ENCODE measurements at places on chromosomes 16 and 17.

- DNase-seq: no peak
These were observed 156.1 kb downstream of the SALL1 start for GRCh38 chr16:50994995-50995394.

- no peak for DNase-seq
These were observed 1.9 kb downstream of the MSI2 start for GRCh38 chr17:57257895-57258851.

GRCh38 chr16:86836503-86837129 lies 258.3 kb downstream of the FOXL1 start:
- peak; percentile 80 for DNase-seq

- DNase-seq: no peak
These were observed 306.1 kb upstream of the XYLT1 start for GRCh38 chr16:17776888-17777287.

DNA sequence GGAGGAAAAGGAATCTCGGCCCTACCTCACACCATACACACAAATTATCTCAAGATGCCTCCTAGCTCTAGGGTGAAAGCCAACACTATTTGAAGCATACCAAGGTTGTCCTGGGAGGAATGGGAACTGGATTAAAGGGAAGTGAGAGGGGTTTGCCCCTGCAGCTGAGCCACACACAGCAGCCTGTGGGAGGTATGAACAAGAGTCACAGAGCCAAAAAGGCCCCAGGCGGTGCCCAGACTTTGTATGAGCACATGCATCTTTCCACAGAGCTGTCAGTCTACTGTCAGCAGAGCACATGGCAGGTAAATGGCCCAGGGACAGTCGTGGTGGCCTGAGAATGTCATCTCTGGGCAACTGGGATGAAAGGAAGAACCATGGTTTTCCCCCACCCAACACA lies 31.0 kb upstream of the RCVRN start:
- DNase-seq: no peak

DNA sequence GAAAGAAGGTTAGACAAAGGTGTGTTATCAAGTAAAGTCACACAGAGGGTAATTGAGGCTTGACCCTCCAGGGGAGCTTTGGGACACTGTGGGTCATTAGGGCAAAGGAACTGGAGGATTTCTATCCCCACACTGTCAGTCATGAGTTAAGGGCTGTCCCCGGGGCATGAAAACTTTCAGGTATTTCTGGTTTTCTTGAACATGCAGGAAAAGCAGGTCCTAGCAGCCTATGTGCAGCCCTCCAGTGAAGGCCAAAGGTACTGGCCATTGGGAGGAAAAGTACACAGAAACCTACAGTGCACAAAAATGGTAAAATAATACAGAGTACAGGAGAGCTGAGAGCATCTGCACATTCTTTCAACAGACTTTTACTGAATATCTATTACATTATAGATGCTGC lies 44.4 kb upstream of the SCNN1B start:
- no peak for DNase-seq

- no peak for DNase-seq
These were observed 78.6 kb downstream of the MYH13 start for GRCh38 chr17:10294180-10294579.

DNA sequence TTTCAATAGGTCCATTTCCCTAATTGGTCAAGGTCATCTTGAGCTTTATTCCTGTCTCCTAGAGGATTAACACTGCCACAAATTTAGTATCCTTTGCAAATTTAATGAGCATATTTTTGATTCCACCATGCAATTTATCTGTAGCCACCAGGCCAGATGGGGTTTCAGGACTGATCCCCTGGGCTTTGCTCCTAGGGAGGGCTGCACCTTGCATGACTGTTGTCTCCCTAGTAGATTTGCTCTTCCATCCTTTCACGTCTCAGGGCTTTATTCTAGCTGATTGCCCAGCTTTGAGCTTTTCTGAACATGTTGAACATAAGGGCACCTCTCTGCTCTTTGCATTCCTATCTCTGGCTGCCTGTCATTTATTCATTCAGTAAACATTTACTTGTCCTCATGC lies 7.7 kb upstream of the KCNH6 start:
- DNase-seq: no peak

GRCh38 chr16:70788668-70789594 lies 12.0 kb downstream of the VAC14 start:
- no peak for DNase-seq

GRCh38 chr16:86709103-86709502 lies 130.8 kb downstream of the FOXL1 start:
- no peak for DNase-seq

DNA sequence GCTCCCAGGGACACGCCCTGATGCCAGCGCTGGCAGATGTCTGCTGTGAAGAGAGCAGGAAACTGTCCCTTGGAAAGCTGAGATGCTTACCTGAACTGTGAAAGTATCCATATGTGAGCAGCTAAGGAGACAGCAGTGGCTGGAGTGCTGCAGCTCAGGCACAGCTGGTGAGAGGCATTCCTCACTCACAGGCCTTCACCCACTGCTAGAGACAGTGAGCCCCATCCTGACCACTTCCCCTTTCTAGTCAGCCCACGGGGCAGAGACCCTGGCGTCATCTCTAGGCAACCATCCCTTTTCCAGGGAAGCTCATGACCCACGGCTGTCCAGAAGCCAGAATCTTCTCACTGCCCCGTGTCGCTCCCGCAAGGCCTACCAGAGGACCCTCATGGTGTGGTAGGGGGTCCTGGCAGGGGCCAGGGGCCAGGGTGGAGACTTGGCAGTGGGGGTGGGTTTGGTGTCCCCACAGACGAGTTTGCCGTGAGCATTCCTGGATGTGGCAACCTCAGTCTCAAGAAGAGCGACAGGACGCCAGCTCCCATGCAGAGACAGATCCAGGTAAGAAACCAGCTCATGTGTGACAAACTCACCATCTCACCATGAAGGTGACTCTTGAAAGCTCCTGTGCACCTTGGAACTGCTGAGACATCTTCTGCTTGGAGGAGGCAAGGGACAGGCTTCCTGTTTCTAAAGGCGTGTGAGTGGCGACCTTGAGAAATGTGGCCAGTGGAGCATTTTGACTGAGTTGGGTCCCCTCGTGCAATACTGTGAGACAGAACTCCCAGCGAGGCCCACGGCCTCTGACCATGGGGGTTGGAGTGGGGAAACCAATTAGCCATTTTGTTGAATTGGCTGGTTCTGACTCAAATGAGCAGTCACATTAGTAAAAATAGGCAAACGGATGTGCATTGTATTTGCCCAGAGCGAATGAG lies at the start of gene SCIMP:
SCIMP (minus strand) TSS at position 216 of the 932 bp plus-strand sequence; CDS start at position 111, 105 bp downstream.
- no peak for DNase-seq

DNA sequence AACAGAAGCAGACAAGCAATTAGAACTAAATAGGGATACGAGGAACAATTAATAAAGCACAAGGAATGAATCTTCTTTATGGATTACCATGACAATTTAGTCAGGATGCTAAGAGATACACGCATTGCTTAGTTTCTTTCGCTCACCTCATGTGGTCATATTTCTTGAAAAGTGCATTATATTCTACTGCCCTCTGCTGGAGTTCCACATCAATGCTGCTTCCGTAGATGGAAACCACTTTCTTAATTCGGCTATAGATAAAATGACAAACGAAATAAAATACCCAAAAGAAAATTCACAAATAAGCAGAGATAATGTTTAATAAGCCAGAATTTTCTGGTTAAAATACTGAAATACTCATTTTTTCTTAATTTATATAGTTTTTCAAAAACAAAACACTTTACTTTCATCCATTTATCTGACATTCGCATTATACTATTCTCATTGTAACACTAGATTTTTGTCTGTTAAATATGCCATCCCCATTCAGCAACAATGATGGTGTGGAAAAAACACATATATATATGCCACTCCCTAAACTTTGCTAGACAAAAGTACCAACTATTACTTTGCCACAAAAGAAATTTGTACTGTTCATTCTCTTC lies 22.0 kb upstream of the PHLPP2 start:
- no peak for DNase-seq

GRCh38 chr16:15829460-15829859 lies 27.4 kb downstream of the MYH11 start:
- no peak for DNase-seq

- no peak for DNase-seq
These were observed 40.7 kb downstream of the SYNRG start for GRCh38 chr17:37568350-37569053.

DNA sequence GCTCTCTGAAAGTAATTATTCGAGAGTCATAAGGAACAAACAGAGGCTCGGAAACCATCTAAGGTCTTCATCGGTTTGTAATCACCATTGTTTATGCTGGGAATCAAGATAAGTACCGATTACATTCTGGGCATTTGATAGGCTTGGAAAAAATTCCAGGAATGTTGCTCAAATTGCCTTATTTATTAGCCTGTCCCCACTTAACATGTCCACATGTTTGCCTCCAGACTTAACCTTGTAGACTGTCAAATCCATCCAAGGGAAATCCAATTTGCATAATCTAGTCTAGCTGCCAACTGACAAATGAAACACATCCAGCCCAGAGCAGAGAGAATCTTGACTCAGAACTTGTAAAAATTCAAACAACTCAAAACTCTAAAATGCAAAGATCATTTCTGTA lies 51.3 kb upstream of the TMC5 start:
- peak; percentile 7 for DNase-seq

GRCh38 chr17:48198950-48199541 lies 91.5 kb downstream of the SNX11 start:
- DNase-seq: no peak

DNA sequence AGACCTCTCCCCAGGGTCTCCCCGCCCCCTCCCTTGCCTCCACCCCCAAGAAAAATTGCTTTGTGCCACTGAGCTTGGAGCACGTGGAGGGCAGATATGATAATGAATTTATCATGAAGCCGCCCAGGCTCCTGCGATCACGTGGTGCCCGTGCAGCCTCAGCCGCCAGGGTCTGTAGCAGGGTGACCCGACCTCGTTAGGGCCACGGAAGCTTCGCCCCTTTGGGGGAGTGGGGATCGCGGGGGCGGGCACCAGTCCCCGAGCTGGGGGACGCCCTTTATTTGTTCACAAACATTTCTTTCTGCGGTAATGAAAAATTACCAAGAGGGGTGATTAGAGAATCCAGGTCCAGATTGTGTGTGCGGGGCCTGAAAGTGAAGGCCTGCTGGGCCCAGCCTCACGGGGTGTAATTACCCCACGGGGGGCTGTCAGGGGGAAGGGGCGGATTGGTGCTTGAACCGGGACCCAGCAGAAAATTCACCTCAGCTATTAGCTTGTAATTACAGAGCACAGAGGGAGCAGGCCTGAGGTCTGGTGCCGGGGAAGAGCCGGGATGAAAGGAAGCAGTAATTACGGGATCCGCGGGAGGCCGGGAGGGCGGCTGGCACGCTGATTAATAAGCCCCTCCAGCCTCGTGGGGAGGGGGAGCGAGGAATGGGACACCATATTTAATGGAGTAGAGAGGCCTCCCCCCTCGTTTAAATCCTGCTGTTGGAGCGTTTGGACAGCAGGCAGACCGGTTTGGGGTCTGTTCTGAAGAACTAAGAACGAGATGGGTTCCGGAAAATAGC lies 13.3 kb downstream of the GSE1 start:
- no peak for DNase-seq

DNA sequence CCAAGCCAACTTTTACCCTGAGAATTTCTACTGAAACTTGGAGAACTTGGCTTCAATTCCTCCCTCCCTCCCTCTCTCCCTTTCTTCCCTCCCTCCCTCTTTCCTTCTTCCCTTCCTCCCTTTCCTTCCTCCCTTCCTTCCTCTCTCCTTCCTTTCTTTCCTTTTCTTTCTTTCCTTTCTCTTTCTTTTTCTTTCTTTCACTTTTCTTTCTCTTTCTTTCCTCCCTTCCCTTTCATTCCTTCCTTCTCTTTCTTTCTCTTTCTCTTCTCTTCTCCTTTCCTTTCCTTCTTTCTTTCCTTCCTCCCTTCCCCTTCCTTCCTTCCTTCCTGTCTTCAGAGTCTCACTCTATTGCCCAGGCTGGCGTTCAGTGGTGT lies 268.1 kb upstream of the SDK2 start:
- no peak for DNase-seq
